Type B pancreatic cell (in vitro differentiated cells): ENCODE measurements at places on chromosomes 6 and 20.

DNA sequence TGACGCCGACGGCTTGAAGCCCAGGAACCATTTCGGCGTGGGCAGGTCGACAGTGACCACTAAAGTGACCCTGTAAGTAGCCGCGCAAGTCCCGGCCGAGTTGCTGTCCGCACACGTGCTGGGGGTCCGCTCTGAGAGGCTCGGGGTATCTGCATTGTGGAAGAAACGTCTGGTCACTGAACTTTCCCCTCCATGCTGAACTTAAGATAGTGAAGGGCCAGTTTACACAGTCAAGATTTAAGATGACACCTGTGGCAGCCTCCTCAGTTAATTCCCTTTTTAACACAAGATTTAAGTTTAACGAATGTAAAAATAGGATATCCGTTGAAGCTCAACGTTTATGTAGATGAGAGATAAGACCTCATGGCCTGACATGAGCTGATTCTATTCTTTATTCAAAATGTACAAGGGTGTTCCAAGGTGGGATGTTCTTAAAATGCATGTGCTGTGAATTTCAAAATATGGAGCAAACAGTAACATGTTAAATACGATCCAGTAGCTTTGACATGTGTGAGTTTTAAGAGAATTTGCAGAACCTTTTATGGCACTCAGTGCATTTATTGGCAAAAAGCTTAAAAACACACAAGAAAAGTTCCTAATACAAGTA is 116.2 kb downstream of the RTN4IP1 start:
- DNase-seq = no peak

DNA sequence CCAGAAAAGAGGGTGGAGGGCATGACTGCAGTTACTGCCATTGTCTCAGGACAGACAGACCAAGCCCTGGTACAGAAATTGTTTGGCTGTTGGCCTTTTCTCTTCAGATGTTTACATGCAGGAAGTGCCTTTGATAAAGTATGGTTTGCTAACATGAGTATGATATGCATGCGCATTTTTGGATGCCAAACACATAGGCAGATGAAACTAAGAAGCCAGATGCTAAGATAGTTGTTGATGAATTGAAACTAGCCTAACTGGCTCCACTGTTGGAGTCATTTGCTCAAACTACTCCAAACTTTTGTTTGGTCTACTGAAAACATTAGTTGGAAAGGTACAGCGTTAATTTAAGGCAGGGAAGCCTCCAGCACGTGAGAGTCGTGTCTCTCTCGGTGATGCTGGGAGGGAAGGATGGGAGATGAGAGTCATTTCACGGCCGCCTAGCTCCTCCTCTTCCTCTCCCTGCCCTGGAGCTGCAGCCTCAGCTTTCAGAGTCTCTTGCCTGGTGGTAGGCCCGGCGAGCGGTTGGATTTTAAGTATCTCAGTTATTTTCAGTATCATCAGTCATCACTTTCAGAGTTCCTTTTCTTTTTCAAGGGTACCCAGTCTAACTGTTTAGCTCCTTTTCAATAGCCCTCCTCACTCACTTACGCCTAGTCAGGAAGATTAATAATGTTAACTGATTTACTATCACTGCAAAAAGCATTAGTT is 29.7 kb downstream of the RREB1 start:
- no peak for DNase-seq

GRCh38 chr20:12798286-12798685 is 210.5 kb upstream of the SPTLC3 start:
- no peak for DNase-seq

DNA sequence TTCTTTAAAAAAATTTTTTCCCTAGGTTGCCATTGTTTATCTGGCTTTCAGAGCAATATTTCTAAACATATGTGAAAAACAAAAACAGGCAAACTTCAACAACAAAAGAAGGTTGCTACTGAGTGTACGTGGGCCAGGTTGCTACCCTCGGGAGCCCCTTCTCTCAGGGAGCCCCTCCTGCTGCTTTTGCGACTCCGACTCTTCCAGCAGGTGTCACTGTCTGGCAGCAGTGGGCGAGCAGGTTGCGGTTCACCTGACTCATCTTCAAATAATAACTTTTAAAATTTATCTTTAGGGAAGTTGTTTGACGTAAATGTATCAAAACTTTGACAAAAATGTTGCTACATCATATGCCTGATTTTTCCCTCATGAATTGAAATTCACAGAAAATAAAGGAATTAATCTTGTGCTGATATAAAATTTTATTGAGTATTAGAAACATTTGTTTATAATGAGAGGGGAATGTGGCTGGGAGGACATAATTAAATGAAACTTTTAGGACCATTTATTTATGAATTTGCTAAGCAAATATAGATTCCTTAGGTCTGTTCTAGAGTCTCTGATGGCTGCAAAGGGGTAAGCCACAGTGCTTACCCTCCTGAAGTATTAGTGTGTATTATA is 138.8 kb downstream of the HIVEP1 start:
- no peak for DNase-seq

- no peak for DNase-seq
Observed at GRCh38 chr20:59429396-59429795, 129.0 kb downstream of the EDN3 start.

- DNase-seq = no peak
Observed at GRCh38 chr6:16109659-16110305, 19.1 kb upstream of the MYLIP start.

- DNase-seq = no peak
Observed at GRCh38 chr6:102902471-102902870, 1509.0 kb downstream of the GRIK2 start.

GRCh38 chr6:28657769-28658465 is 132.2 kb downstream of the GPX5 start:
- DNase-seq = no peak

- no peak for DNase-seq
Observed at GRCh38 chr6:63516186-63516944, 55.9 kb upstream of the LOC128125822 start.

- no peak for DNase-seq
Observed at GRCh38 chr20:48041078-48041780, 255.9 kb upstream of the SULF2 start.

GRCh38 chr6:99712519-99712918 is 105.9 kb downstream of the PRDM13 start:
- DNase-seq = no peak

DNA sequence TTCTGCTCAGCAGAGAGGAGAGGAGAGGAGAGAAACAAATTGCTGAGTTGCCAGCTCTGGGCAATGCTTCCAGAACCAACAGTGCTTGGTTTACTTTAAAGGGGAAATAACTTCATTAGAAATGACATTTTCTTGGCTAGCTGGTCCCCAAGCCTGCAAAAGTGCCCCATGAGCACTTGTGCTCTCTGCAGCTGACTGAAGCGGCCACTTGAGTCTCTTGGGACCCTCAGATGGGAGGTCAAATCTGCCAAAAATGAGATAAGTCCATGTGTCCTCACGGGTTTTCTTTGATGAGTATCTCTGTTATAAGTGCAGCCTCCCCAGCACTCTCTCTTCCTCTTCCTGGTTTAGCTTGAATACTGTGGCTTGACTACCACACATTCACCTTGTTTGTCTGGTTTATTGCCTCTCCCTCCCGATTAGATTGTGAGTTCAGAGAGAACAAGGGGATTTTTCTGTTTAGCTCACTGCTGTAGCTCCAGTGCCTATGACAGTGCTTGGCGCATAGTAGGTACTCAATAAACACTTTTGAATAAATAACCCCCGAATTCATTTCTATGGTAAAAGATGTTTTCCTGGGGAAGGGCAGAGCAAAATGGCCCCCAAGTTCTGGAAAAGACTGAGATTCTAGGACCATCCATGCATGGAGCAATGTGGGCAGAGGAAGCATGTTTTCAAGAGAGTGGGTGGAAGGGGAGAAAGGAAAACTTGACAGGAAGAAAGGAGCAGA is 7.0 kb upstream of the RIN2 start:
- peak; percentile 8 for DNase-seq

GRCh38 chr6:33752646-33753015 is 5.9 kb upstream of the IP6K3 start:
- DNase-seq = no peak

DNA sequence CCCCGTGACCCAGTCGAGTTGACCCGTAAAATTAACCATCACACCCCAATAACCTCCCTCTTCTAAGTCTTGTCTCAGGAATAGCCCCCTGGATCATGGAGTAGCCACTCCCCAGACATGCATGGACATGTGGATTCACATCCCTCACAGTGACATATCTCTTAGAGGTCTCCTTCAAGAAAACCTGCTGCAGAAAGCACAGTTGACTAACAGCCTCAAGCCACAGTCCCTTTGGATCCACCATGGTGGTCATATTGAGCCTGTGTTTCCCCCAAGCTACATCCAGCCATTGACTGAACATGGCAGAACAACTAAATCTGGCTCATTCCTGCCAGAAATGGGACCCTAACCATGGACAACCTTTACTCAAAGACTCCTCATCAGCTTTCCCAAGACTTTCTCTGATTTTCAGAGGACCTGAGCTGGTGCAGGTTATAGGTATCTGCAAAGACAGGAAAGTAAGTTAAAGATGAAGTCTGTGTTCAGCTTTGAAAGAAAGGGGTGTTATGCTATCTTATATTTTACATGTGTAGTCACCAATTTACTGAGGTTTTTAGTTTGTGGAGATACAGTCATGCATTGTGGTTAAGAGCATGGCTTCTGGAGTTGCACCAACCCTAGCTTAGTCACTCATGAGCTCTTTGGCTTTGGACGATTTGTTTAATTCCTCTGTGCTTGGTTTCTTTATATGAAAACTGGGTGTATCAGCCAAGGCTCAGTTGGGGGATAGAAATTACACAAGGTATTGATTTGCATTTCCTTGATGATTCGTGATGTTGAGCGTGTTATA is 219.1 kb downstream of the MYLK4 start:
- DNase-seq = no peak

DNA sequence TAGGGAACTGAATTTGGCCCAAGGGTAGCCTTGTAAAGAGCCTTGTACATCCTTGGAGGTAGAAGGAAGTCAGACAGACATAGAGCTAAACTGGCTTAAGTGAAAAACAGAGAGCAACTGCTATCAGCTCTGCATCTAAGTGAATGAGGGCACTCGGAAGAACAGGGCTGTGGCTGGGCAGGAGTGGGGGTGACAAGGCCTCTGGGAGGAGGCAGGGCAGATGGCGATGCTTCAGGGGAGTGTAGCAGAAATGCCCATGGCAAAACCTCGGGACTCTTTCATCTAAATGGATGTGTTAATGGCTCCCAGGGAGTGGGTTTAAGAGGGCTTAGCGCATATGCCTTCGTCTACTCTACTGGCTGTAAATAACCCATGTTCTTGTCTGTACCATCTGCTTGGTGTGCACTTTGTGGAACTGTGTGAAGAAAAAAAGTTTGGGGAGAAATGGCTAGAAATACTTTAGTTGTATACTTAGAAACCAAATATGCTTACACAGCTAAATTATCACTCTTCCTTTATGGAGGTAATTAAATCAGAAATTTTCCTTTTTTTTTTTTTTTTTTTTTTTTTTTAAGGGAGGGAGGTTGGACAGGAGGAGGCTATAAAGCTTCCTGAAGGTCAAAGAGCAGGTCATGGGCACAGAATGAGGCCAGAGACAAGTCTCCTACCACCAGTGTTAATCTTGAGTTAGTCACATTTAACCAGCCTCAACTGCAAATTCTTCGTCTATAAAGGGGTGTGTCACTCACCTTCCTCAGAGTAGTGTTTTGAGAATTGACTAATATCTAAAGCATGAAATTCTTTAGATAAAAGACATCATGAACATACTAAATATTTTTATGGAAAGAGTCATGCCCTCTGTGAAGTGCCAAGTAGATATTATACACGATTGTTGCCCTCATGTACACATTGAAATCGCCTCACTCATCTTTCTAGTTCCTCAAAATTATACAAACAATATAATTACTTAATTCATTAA is 60.9 kb downstream of the FYN start:
- DNase-seq = no peak

- no peak for DNase-seq
Observed at GRCh38 chr20:50308513-50309279, 118.1 kb downstream of the CEBPB start.

- DNase-seq = no peak
Observed at GRCh38 chr20:19120569-19120968, 91.9 kb upstream of the SLC24A3 start.

- no peak for DNase-seq
Observed at GRCh38 chr6:16335176-16335575, 96.8 kb downstream of the GMPR start.

GRCh38 chr20:15547119-15547518 is 1026.1 kb downstream of the KIF16B start:
- no peak for DNase-seq

- DNase-seq = no peak
Observed at GRCh38 chr6:133033263-133033662, 207.9 kb upstream of the EYA4 start.

DNA sequence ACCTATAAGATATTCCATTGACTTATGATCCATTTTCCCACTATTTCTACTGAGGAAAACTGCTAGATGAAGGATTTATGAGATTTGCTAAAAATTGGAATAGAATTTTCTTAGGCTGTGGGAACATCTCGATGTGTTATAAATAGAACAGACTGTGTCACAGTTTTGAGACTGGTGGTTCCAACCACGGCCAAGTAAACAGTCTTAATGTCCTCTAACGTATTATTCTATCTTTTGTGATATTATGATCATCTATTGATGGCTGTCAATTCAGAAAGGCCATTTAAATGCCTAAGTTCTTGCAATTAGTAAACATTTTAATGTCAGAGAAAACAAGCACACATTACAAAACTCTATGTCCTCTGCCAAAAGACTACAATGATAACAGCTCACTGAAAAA is 71.5 kb upstream of the PLN start:
- DNase-seq = no peak

- DNase-seq = peak; percentile 92
Observed at GRCh38 chr6:62285612-62286469, at the start of gene KHDRBS2. Gene KHDRBS2, minus strand, starts transcription at chr6:62286225.

- no peak for DNase-seq
Observed at GRCh38 chr20:32823078-32823477, 3.3 kb downstream of the MAPRE1 start.

- DNase-seq = no peak
Observed at GRCh38 chr6:151576633-151577032, 82.8 kb downstream of the CCDC170 start.

DNA sequence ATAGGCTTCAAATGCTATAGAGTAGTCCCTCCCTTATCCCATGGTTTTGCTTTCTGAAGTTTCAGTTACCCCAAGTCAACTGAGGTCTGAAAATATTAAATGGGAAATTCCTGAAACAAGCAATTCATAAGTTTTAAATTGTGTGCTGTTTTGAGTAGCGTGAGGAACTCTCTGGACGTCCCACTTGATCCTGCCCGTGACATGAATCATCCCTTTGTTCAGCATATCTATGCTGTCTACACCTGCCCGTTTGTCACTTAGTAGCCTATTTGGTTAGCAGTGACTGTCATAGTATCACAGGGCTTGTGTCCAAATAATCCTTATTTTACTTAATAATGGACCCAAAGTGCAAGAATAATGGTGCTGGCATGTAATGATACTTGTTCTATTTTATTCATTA is 5.0 kb downstream of the PCMT1 start:
- no peak for DNase-seq

DNA sequence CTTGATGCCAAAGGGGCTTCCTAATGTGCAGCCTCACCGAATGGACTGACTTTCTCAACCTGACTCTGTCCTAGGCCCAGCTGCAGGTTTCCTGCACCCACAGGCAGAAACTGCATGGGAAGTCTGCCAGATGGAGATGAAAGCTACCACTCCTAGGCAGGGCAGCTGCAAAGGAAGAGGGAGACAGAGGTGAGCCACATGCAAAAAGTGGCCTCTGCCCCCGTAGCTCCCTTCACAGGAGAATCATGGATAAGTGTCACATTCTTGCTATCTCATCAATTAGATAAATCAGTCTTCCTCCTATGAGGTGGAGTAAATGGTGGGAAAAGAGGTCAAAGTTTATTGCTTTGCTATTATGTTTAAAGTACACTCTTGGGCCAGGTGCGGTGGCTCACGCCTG is 191.3 kb downstream of the ALDH8A1 start:
- DNase-seq = no peak

GRCh38 chr6:163626073-163626867 is 211.8 kb downstream of the QKI start:
- DNase-seq = no peak
